Left ventricle myocardium superior (tissue), 1 donor: ENCODE measurements at places on chromosomes 1 and 21. TPM values are rescaled to one million over a fixed set of nuclear protein-coding genes. Genes with fewer than 3 reads are reported as not detected.

- no peak for DNase-seq
Observed at GRCh38 chr21:14572204-14572780, 26.2 kb upstream of the SAMSN1 start.

DNA sequence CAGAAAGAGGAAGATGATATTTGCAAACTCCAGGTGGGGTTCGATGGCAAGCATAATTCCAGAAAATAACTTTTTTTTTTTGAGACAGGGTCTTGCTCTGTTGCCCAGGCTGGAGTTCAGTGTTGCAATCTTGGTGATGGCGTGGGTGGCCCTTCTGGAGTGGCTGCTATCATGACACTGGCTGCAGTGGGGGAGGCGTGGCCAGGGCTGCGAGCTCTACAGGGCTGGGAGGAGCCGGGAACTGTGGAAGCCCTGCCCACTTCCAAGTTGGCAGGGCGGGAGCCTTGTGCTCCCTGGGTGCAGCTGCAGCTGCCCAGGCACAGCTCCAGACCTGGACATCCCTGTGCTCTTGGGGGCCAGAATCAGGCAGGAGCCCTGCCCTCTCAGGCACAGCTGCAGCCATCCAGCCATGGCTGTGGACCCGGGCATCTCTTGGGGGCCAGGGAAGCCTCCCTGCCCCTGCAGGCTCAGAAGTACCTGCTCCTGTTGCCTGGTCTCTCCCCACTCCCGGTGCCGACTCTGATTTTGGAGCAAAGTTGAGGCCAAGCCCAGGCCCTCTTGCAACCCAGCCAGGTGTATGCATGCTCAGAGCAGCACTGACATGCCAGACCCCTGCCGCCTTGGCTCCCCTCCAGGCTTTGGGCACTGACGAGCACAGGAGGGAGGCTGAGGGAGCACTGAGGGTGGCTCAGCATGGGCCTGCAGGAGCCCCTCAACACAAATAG, 7.2 kb upstream of the BCL10 start:
- peak; percentile 50 for DNase-seq

DNA sequence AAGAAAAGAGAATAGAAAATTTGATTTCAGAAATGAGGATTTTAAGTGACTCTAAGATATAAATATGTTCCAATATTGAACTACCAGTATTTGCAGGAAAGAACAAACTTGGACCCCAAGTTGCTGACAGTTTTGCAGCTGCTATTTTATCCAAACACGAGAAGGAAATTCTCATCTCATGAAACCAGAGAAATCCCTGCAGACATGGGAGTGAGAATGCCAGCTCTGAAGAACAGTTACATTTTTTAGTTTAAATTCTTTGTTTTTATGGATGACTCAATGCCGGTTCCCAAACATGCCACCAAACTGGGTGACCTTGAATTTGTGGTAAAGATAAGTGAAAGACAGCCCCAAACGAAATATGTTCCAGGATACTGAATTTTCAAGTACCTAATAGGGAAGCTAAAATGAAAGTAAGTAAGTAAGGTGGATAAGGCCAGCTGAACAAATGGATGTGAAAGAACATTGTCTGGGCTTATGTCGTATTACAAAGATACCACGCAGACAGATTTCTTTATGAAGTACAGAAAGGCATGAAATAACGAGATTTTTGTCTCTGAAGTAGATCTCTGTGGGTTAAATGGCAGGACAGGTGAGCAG, 19.9 kb downstream of the TLR5 start:
- DNase-seq, result no peak

VHLL gene
- not detected for total RNA-seq

HSD3B1 gene
- total RNA-seq, result not detected

A3GALT2 gene
- not detected for total RNA-seq
